ENCODE measurements at places on chromosomes 6 and 20.

DNA sequence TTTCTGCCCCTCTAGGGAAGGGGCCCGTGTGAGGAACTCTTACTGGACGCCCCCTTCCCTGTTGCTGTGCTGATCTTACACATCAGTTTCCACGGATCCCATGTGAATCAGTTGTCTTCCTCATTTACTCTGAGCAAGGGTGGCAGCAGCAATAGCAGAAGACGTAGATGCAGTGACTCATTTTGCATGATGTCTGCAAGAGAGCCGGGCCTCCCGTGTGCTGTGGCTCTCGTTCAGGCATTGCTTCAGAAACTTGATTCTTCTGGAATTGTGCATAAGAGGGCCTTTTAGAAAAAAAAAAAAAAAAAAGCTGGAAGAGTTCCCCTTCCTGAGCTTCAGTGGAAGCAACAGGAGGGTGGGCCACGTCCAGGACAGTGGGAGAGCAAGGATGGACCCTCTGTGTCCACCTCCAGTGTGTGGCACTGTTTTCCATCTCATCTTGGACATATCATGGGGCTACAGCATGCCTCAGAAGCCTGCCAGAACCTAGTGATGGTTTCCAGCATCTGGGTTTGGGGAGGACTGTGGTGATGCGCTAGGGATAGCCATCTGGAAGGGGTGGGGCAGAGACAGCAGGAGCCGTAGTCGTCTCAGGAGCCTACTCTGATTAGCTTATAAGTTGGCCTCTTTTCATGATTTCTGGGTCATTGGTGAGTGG lies 62.1 kb downstream of the FOXO3 start:
- DNase-seq, result no peak

- no peak for DNase-seq
Observed at GRCh38 chr20:64253000-64253383, 2.6 kb upstream of the PCMTD2 start.

GRCh38 chr6:170291271-170292110 lies 613 bp upstream of the DLL1 start:
- DNase-seq, result peak; percentile 50

DNA sequence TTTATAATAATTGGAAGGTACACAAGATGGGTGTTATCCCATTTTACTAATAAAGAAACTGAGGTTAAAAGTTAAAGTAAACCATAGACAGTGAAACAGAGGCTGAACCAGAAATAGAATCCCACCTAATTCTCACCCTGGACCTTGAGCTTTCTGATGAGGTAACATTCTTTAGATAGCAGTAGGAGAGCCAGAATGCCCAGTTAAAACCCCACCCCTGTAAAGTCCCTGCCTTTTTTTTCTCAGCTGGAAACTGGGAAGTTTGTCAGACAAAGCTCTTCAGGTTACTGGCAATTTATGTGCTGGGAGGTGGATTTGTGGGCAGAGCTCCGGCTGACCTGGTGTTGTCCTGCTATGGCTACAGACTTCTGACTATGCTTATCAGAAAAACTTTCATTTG lies 1.9 kb upstream of the MCHR2 start:
- no peak for DNase-seq

DNA sequence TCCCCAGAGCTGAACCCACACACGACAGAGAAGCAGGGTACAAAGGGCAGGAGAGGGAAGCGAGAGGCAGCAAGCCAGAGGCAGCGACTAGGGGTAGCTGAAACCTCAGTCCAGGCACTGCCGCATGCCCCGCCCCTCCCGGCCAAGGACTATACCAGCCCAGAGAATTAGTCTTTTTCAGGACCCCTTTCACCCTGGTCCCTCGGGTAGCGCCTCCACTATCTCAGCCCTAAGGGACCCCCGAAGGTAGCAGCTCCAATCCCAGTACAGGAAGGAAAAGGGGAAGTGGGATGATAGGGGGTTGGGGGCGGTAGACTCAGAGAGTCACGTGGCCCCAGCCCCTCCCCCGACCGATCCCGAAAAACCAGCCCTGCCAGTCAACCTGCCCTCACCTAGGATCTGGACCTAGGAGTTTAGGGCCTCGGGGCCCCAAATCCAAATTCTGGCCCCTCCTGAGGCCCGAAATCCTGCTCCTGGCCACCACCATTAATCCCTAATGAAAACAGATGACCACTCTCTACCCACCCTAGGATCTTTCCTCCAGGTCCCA lies 1.3 kb downstream of the RGL2 start:
- DNase-seq, result no peak

GRCh38 chr6:40356242-40356910 lies 230.8 kb downstream of the LRFN2 start:
- no peak for DNase-seq

- DNase-seq, result no peak
Observed at GRCh38 chr20:53565254-53565653, 28.4 kb downstream of the ZNF217 start.

- no peak for DNase-seq
Observed at GRCh38 chr20:50151034-50151743, 2.3 kb downstream of the PEDS1 start.

DNA sequence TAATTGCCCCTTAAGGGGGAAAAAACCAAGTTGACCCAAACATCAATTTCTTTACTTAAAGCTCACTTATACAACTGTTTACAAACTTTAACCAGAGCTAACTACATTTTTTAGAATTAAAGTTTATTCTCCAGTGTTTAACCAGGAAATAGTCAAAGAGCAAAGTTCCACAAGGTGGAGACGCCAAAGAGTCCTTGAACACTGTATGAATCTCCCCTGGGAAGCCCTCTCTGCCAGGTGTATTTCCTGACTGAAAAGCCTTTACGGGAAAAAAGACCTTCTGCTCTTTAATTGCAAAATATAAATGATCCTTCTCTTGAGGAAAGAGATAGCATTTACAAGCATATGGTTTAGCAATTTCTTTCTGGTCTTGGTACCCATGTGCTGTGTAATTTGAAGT lies 36.2 kb downstream of the BTBD9 start:
- DNase-seq, result no peak

DNA sequence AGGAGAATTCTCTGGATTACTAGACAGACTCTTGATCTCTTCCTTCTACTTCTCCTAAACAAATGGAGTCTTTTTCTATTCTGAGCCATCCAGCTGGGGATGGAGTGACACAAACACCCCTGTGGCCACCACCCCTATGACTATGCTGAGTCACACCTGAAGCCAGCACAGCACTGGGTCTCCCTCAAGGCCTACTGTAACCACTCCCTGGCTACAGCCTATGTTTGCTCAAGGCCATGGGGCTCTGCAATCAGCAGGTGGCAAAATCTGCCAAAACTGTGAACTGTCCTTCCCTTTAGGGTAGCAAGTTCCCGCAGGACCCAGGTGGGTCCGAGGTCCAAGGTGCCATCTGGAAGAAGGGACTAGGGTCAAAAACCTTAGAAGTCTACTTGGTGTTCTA lies 132.3 kb downstream of the TINAG start:
- DNase-seq, result no peak

GRCh38 chr20:57412347-57413029 lies 21.3 kb downstream of the RBM38 start:
- DNase-seq, result no peak

- DNase-seq, result no peak
Observed at GRCh38 chr20:50350510-50351249, 159.5 kb upstream of the PTPN1 start.

DNA sequence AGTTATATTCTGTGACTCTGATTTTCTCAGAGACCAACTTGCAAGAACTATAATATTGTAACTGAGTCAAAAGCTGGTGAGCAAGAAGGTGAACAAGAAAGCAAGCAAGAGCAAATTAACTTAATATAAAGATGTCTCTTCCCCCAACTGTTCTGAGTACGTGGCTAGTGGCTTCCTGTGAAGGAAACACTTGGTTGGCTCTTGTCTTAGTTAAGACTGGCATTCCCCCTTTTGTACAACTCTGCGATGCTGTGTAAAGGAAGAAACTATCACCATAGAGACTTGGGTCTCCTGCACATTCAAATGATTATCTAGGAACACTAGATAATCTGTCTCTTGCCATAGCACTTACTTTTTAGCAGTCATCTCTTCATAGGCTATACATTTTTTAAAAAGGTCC lies 47.3 kb upstream of the TNFAIP3 start:
- no peak for DNase-seq

GRCh38 chr6:6699741-6700367 lies 111.3 kb downstream of the LY86 start:
- DNase-seq, result peak; percentile 46

DNA sequence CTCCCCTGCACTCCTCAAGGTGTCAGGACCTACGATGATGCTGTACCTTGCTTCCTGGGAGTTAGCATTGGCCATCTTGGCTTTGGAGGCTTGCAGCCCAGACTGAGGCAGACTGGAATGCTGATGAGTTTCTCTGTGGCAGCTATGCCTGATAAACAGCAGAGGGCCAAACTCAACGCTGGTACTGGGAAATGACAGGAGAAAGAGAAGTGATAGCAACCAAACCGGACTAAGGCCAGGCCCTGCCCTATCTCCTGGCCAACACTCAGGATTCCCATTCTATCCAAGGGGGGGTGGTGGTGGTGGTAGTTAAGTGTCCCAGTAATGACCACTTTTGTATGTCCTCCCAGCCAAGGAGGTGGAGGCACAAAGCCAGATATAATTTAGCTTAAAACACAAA lies 90.0 kb upstream of the DTNBP1 start:
- no peak for DNase-seq

DNA sequence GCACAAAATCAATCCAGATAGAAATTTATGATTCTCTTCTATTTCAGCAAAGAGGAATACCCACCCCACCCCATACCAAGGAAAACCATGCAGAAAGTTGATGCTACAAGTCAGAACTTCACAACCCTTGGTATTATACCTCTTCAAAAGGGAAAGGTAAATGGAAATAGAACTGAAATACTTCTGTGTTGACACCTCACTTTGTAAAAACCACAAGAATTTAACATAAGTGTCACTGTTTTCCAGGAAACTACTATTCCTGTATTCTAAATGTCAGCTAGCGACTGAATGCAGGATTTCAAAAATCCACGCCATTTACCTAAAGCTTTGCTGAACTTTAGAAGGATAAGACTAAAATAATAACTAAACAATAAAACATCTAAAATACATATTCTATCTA lies 3.6 kb downstream of the CPNE1 start:
- DNase-seq, result no peak

DNA sequence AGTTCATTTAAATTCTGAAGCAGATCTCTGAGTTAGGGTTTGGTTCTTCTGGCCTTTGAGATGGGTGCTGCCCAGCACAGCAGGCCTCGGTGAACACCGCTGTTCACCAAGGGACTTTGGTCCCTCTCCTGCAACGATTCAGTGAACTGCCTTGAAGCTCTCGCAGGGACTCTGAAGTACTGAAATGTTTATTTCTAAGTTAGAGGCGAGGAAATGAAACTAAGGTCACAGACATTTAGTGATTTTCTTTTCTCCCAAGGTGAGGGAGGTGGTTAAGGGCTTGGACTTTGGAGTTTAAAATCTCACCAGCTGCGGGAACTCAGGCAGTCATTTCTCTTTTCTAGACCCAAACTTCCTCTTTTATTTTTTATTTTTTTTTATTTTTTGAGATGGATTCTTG lies 26.2 kb downstream of the E2F3 start:
- no peak for DNase-seq

- DNase-seq, result no peak
Observed at GRCh38 chr6:4366635-4367395, 231.4 kb upstream of the ECI2 start.

DNA sequence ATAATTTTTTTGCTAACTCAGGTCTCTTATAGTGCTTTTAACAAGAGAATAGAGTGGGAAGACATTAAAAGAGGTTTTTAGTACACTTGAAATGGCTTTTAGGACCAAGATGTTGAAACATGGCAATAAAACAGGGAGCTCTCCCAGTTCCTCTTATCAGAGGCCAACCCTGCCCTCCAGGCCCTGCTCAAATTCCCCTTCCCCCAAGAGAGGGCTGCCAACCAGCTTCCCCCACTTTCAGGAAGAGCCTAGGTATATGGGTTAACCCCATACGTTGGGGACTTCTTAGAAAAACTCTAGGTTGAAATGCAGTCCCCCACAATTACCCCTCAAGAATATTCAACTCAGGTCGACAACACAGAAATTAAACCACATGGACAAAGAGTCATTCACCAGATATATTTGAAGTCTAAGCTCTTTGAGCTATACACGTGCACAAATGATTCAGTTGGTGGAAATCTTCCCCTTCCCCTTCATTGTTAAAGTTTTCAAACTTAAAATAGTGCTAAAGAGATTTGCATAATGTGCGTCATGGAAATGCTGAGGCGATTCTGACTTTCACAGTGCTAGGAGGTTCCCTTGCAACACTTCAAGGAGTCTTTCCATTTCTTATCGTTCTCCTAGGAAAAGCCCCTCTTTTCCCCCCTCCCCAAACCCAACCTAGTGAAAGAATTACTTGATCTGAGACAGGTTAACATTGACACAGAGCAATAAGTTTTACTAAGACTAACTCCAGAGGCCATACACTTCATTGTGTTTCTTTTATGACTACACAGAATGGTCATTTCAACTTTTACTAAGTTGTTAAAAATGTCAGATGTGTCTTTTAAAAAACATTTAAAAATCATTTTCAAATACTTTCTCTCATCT lies 49.8 kb upstream of the ENPP5 start:
- DNase-seq, result no peak

DNA sequence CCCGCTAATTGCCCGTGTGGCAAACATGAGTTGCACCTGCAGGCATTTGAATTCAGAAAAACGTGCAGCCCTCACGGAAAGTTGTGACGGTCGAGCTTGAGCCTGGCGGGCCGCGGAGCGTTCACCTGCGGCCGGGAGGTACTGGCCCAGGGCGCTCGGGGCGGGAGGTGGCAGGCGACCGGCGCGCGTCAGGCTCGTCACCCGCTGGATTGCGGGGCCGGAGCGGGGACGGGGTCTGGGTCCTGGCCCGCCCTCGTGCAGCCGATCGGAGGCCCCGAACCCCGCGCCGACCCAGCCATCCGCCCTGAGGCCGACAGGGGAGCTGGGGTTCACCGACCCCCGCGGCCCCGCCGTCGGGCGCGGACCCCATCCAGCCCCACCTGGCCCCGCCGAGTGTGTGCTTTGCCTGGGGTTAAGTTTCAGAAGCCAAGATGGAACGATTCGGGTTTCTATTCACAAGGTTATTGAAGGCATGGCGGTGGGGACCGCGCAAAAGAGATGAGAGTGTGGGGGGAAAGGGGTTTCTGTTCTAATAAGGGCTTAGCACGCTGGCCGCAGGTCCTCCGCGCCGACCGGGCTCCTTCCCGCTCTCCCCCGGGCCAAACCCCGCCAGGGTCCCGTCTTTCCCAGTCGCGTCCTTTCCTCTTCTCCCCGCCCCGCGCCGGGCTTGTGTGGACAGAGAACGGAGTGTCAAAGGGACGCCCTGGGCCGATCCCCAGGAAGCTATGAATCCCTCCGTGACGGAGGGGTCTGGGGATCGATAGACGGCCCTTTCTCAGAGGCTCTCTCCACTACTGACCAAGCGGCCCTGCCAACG lies 1.6 kb upstream of the HEY2 start:
- peak; percentile 54 for DNase-seq

- DNase-seq, result no peak
Observed at GRCh38 chr20:49288784-49289696, 11.2 kb upstream of the ZNFX1 start.

- DNase-seq, result no peak
Observed at GRCh38 chr20:20977786-20978185, 128.4 kb downstream of the LINC00237 start.

All from NCI-H2107 (cell line).